Activated naive CD4-positive, alpha-beta T cell treated with Interleukin-2 at 50 U/mL for 16 hours (primary cell): ENCODE measurements at places on chromosomes 7 and 10.

DNA sequence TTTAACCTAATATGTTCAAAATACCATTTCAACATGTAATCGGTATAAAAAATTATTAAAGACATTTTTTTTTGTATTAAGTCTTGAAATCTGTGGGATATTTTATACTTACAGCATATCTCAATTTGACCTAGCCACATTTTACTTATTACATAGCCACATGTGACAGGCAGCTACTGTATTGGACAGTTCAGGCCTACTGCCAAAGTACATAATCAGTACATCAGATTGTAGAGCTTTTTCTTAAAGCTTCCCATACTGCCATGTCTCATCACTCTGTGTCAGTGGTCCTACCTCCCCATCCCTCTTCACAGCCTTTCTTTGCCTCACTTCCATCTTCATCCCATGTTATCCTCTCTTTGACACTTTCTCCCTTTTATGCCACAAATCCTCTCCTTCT lies 43.0 kb downstream of the LOXL4 start:
- DNase-seq: no peak

- DNase-seq: no peak
These were observed 23.3 kb downstream of the OGDHL start for GRCh38 chr10:49738616-49739360.

GRCh38 chr7:47452295-47452694 lies 129.6 kb downstream of the TNS3 start:
- no peak for DNase-seq

DNA sequence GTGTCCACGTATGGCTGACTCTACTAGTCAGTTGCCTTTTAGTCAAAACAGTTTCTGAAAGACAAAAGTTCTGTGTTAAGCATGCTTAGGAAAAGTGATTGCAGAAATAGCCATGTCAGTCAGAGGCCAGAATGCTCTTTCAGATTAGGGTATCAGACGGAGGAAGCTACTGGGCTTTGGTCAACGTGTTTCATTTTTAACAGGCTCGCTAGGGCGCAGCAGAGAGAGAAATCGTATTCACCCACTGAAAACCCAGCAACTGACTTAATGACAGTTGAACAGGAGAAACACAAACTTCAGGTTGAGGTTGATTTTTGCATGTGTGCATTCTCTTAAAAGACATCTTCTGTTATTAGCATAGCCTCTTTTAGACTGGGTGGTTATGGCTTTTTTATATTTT lies 322.6 kb upstream of the KIAA1217 start:
- no peak for DNase-seq

GRCh38 chr10:34723750-34724149 lies 91.3 kb downstream of the PARD3 start:
- DNase-seq: no peak

GRCh38 chr7:76133164-76133775 lies 68.4 kb upstream of the SRRM3 start:
- no peak for DNase-seq

GRCh38 chr10:128080641-128081040 lies 45.6 kb downstream of the MKI67 start:
- no peak for DNase-seq

DNA sequence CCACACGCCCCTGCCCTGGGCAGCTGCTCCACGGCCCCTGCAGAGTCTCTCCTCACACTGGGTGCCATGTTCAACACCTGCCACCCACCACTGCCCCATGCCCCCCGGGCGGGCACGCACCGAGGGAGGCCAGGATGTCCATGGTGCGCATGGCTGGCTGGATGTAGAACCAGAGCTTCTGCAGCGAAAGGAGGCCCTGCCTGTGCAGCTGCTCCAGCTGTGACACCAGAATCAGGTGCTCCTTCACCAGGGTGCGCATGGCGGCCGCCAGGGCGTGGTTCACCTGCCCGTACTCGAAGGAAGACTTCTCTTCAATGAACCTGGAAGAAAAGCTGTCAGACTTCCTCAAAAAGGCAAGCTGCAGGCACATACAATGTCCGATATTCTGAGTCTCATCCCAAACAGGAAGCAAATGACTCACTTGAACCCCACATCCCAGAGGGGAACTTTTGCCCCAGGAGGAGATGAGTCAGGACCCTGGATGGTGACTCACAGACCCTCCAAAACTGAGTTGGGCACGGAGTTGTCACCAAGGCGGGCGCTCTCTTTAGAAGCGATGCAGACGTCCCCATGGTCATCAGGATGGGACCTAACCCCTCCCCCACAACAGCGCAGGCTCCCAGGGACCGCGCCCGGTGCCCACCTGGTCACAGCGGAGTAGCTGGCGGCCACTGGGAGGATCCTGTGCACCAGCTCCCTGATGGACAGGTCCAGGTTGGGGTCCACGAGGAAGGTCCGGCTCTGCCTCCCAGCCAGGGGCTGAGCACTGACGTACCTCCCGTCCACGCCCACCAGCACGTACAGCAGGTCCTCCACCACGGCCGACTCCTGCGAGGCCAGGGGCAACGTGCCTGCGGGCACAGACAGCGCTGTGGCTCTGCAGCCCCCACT lies 15.5 kb downstream of the TUBGCP2 start:
- no peak for DNase-seq

- no peak for DNase-seq
These were observed 110.8 kb downstream of the ARHGAP22 start for GRCh38 chr10:48494073-48494472.

- DNase-seq: no peak
These were observed 43.4 kb upstream of the ELMO1 start for GRCh38 chr7:37491919-37492694.

DNA sequence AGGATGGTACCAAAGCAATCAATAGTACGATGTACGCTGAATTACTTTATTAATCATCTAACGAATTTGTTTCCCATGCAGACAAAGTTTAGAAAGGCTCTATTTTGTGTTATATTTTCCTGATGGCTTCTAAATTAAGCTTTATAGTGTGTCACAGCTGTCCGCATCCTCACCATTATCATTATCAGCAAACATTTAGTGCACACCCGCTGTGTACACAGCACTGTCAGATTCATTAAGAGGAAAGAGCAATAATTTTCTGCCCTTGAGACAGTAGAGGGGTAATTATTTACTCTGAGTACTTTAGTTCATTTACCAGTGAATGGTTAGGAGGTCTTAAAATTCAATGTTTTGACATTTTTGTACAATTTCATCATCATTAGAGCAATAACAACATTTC lies 233.3 kb upstream of the PTPRZ1 start:
- no peak for DNase-seq
